ENCODE measurements at places on chromosomes 4 and X.

GRCh38 chr4:152999346-153000075, 63.4 kb downstream of the FHDC1 start:
- no peak for DNase-seq

- DNase-seq: no peak
These were observed 281.7 kb downstream of the UNC5C start for GRCh38 chr4:95267081-95267480.

DNA sequence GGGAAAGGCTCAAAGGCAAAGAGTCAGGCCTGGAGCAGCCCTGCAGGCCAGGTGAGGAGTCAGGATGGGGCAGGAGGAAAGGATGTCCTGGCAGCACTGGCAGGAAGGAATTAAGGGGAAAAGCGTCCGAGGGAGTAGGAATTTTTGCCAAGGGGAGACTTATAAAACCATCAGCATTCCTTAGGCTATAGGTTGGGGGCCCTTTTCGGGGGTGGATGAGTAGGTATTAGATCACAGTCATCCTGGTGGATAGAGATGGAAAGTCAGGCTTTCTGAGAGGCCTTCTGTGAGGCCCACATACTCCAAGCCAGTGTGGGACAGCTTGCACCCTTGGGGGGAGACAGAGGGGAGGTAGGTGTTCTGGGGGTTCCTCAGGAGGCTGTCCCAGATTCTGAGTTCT, 12.3 kb downstream of the STARD8 start:
- DNase-seq: no peak

DNA sequence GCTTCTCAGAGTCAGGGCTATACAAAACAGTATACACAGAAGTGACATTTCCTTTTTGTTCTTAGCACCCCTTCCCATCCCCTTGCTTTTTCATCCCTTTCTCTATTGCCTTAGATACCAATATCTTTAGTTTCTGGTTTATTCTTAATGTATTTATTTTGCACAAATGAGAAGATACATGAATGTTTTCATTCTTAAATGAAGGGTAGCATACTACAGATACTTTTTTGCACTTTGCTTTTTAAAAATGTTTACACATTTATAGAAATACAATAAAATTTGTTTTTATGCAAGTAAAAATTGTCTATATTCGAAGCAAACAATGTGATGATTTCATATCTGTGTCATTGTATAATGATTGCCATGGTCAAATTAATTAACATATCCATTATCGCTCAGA, 33.1 kb downstream of the TSPAN7 start:
- no peak for DNase-seq

- no peak for DNase-seq
These were observed 11.3 kb downstream of the CPEB2 start for GRCh38 chr4:15013585-15013984.

DNA sequence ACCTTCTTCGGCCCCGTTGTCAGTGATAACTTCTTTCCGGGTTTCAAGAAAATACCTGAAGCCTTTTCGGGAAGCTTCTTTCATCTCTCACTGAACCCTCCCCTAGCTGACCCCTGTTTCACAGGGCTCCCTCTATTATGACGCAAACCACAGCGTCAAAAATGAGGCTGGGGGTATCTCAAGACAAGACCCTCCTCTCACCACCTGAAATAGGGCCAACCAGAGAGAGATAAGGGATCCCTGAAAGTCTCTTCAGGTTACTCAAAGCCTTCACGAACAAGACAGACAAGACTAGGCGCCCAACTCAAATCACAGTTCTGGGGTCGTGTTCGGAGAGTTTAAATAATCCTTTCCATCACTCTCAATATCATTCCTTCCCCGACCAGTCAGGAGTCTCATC, 1.2 kb downstream of the PHF8 start:
- no peak for DNase-seq

DNA sequence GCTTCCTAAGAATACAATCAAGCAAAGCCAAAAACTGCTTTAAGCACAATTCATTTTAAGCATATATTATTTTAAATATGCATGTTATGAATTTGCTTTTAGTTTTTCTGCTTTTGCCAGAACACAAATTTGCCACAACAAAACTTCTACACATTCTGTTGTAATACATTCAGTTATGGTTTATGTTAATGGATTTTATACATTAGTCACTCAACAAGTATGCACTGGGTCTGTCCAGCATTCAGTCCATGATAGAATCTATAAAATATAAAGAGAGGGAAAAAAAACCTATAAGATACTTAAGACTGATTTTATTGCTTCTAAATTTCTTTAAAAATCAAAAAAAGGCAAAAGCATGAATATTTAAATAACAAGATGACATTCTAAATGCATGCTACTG, 22.2 kb downstream of the IQCM start:
- DNase-seq: no peak

- no peak for DNase-seq
These were observed 7.5 kb upstream of the PDLIM3 start for GRCh38 chr4:185542626-185543315.

GRCh38 chr4:123510221-123510620, 113.6 kb downstream of the SPRY1 start:
- no peak for DNase-seq

DNA sequence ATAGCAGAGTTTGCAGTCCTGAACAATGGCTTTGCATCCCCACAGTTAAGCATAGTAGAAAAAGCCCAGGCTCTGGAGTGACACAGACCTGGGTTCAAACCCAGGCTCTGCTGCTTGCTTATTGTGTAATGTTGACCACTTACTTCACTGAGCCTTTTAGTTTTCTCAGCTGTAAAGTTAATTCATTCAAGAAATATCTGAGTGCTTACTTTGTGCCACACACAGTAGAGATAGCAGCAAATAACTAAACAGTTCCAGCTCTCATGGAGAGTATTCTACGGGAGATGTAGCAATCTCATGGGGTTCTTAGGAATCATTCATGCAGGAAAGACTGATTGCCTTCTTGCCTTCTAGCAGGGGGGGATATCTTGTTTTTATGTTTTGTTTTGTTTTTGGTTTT, 63.2 kb downstream of the SLC9A6 start:
- no peak for DNase-seq

GRCh38 chr4:38106311-38106710, 146.1 kb downstream of the PTTG2 start:
- no peak for DNase-seq

GRCh38 chr4:172573899-172574298, 594.7 kb upstream of the GALNT7 start:
- no peak for DNase-seq

DNA sequence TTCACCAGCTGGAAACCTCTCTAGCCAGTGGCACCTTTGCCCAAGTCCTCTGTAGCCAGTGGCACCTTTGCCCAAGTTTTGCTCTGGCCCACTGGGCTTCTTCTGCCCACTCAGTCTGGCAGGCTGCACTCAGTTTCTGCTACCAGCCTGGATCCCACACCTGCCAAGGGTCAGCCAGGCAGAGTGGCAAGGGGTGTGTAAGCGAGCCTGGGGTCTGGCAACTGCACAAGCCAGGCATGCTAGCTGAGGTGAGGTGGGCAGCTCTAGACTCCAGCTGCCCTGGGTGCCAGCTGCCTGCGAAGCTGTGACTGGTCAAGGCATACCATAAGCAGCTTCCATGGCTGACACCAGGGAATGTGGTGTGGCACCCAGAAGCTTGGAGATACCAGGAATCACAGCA, 233.1 kb upstream of the DKK2 start:
- no peak for DNase-seq

DNA sequence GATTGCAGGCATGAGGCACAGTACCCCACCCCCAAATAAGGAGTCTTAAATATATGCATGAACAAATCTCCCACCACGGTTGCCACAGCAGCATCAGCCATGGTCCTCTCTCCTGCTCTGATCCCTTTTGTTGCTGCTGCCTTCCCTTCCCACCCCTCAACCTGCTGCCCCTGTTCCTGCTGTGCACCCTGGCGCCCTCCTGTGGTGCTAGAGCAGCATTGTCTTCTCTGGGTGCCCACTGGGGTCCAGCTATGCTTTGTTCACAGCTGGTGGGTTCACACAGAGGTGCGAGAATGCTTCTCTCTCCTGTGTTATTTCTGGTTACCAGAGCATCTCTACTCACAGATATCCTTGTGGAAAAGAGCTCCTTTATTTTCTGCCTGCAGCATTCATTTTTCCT, 116.2 kb downstream of the GATB start:
- peak; percentile 9 for DNase-seq

- no peak for DNase-seq
These were observed 24.5 kb upstream of the TAPT1 start for GRCh38 chr4:16250661-16251365.

GRCh38 chr4:53705151-53705764, 114.0 kb upstream of the LNX1 start:
- DNase-seq: no peak

- DNase-seq: no peak
These were observed at the start of gene PPP2R3B for GRCh38 chrX:386768-387575. Gene PPP2R3B, minus strand, starts transcription at chrX:386907. Its CDS starts 216 bp downstream, at chrX:386691.

- DNase-seq: no peak
These were observed 3.1 kb downstream of the CPE start for GRCh38 chr4:165381821-165382373.

GRCh38 chrX:130124577-130124976, 14.3 kb upstream of the ELF4 start:
- DNase-seq: no peak

- no peak for DNase-seq
These were observed 89.2 kb downstream of the CHRDL1 start for GRCh38 chrX:110706446-110706845.

DNA sequence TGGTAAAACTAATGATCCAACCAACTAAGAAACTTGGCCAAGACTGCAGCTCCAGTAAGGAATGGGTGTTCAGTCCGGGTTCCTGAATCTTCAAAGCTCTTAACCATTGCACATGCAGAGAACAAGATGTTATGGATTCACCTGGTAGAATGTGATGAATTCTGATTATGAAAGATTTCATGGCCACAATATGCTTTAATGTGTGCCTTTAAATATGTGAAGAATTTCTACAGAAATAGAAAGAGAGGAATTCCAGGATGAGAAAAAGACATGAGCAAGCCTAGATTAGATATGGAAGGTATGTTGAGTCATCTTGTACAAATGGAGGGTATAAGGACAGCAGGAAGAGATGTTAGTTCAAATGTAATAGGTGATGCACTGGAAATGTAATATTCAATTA, 472.2 kb upstream of the TENM3 start:
- no peak for DNase-seq

- no peak for DNase-seq
These were observed 169.0 kb upstream of the MBNL3 start for GRCh38 chrX:132657876-132658275.

DNA sequence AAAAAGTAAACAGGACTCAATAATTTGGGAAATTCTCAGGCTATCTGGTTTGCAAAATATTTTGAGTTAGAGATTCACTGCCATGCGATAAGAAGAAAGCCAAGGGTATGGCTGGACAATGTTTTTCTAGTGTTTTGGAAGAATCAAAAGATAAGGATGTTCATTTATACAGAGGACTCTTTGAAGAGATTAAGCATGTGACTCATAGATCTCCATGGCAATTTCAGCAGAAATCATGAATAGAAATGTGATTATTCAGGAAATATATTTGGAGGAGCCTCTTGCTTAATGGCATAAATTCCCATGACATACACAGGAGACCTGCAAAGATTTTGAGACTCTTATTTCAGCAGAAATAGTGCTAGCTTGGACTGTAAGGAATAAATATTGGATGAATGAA, 16.7 kb upstream of the FRAS1 start:
- no peak for DNase-seq

GRCh38 chr4:40170588-40170987, 26.2 kb upstream of the RHOH start:
- DNase-seq: no peak

- DNase-seq: no peak
These were observed 22.7 kb upstream of the PRPS2 start for GRCh38 chrX:12768491-12768890.

DNA sequence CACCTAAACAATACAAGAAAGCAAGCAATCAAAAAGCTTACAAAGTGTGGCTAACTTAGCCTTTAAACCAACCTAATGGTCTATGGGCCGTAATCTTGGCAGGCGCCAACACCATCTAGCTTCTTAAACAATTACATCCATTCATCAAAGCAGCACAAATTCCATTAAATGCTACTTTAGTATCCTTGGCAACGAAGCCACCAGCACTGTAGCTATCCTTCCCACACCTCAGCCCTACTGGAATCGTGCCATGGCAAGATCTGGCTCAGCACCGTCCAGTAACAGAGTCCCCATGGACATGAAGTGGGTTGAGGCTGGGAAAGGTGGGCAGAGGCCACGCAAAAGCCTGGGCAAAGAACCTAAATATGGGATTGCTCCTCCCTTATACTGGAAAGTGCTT, 91.6 kb upstream of the MAP3K15 start:
- no peak for DNase-seq

DNA sequence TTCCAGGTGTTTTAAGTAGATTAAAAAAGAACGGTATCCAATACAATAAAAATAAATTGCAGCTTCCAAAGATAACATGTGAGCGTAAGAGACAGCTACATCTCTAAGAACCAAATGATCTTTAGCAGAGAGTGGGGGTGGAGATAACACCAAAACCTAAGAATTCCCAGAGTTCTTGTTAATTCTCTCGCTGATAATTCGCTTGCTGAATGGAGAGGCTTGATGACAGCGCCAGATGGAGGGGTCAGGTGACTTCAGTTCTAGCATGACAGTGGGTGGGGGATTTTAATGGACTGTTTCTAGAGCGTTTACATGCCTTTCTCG, 2.3 kb downstream of the CLCN4 start:
- DNase-seq: no peak

DNA sequence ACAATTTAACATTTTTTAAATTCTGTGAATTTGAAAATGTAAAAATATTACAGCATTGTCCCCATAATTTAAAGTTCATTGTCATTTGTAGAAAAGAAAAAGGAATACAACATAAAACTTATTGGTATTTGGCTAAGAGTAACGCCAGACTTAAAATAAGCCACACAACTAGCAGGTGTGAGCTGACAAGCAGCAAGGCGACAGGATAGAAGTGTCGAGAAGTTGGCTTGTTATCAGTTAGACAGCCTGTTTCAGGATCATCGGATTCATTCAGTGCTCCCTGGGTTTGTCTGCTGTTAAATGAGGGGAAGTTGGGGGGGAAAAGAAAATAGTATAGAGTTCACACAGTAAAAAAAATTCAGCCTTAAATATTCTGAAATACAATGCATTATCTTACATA, 393.6 kb downstream of the IL15 start:
- DNase-seq: no peak

GRCh38 chrX:67351411-67351810, 192.4 kb upstream of the AR start:
- no peak for DNase-seq

DNA sequence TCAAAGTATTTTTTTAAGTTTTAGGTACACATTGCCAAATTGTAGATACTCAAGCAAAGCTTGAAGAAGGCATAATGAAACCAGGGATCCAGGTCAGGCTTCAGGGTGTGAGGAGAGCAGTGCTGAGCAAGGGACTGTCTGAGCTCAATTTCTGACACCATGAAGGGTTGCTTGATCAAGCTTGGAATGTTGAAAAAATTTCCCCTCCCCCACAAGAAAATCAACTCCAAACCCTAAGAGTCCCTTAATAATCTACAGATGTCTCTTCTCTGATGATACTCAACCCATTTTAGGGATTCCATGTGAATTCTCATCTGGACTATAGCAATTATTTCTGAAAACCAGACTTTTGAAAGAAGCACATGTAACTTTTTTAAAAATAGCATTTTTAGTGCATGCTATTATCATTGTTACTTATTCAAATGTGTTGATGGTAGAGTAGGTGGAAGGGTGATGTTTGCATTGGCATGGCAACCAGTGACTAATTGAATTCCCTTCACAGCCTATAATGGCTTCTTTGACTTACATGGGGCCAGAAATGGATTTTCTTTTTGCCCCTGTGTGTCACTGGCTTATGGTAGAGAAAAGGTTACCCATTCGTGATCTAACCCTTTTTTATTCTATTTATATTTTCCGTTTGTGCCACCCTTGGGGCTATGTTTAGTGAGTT, 252.0 kb downstream of the FBXW7 start:
- DNase-seq: no peak

GRCh38 chr4:73762409-73762808, 22.0 kb downstream of the CXCL8 start:
- peak; percentile 16 for DNase-seq
